ENCODE measurements at places on chromosomes 13 and 19. TPM values are rescaled to one million over a fixed set of nuclear protein-coding genes. Genes with fewer than 3 reads are reported as not detected.

The CEACAM5 gene
- total RNA-seq: not detected

- DNase-seq: peak; percentile 85
These were observed 154.4 kb downstream of the GGACT start for GRCh38 chr13:100434010-100434763.

GRCh38 chr13:68232351-68233130, 1002.4 kb upstream of the PCDH9 start:
- DNase-seq: no peak

GRCh38 chr19:7562646-7563393, 27.3 kb downstream of the PNPLA6 start:
- no peak for DNase-seq

- DNase-seq: no peak
These were observed 658 bp downstream of the SIN3B start for GRCh38 chr19:16829822-16830289.
